Retinal pigment epithelial cell (primary cell): ENCODE measurements at places on chromosomes 16 and 17.

DNA sequence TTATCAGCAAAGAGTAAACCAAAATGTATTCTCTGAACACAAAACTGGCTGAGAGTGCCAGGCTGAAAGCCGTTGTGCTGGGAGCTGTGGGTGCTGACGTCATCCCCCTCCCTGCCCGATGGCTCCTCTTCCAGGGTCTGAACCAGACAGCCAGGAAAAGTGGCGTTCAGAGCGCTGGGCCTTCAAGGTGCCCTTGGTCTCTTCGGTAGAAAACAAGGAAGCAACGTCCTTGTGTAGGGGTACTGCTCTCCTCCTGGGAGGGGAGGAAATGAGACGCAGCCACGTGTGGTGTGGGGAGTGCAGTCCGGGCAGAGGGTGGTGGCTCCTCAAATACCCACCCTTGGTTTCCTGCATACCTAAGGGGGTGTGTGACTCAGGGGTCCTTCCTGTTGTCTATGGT lies 394.7 kb downstream of the SEC14L1 start:
- DNase-seq: no peak

DNA sequence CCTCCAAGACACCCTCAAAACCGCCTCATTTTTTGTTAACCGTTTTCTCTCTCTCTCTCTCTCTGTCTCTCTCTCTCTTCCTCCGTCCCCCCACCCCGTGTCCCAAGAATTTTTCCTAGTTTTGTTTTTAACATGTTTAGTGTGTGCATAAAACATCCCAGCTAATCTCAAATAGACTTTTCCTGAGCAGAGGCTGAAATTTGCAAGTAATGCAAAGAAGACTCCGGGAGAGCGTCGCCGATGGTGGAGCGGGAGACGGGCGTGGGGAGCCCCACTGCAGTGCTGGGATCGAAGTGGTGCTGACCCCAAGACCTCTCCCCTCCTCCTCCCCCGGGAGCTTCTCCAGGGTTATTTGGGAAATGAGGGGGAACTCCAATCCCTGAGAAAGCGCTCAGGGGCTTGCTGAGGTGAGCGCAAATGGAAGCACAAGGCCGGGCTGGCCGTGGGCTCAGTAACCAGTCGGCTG lies 4.7 kb upstream of the DLX4 start:
- DNase-seq: no peak

GRCh38 chr16:84438971-84439696 lies 65.3 kb downstream of the MEAK7 start:
- no peak for DNase-seq

GRCh38 chr17:8125947-8126490 lies 2.1 kb upstream of the HES7 start:
- DNase-seq: no peak

DNA sequence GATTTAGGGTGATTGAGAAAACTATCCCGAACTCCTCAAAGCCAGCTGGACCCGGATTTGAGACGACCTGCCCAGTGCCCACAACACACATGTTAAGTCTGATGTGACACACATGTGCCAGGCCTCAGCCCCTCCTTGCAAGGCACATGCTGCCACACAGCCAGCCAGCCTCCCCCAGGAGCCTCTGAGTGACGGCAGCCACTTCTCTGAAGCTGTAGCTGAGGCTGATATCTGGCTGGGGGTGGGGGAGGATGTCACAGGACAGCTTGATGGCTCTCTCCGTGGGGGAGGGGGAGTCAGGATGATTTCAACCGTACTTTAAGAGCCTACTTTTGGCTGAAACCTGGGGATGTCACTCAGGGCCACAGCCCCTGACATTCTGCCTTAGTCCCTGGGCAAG lies 40.9 kb downstream of the SRCIN1 start:
- DNase-seq: no peak

DNA sequence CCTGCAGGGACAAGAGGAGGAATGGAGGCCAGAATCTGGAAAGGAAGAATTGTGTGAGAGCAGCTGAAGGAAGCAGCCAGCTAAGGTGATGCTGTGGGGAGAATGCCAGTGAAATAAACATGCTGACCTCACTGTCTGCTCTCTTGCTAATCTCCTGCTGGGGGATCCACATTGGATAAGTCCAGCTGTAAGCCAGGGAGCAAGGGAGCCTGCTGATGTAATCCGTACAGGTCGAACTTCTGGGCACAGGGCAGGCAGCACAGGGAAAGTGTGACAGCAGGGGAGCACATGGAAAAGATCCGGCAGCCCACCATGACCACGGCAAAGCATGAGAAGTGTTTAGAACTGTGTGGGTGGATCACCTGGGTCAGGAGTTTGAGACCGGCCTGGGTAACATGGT lies 7.5 kb upstream of the XPO6 start:
- peak; percentile 49 for DNase-seq

- no peak for DNase-seq
Observed at GRCh38 chr17:12646761-12647422, 18.8 kb upstream of the MYOCD start.

GRCh38 chr16:1264345-1265089 lies 8.6 kb downstream of the TPSD1 start:
- no peak for DNase-seq

- DNase-seq: no peak
Observed at GRCh38 chr17:15290605-15291004, 25.5 kb upstream of the PMP22 start.

DNA sequence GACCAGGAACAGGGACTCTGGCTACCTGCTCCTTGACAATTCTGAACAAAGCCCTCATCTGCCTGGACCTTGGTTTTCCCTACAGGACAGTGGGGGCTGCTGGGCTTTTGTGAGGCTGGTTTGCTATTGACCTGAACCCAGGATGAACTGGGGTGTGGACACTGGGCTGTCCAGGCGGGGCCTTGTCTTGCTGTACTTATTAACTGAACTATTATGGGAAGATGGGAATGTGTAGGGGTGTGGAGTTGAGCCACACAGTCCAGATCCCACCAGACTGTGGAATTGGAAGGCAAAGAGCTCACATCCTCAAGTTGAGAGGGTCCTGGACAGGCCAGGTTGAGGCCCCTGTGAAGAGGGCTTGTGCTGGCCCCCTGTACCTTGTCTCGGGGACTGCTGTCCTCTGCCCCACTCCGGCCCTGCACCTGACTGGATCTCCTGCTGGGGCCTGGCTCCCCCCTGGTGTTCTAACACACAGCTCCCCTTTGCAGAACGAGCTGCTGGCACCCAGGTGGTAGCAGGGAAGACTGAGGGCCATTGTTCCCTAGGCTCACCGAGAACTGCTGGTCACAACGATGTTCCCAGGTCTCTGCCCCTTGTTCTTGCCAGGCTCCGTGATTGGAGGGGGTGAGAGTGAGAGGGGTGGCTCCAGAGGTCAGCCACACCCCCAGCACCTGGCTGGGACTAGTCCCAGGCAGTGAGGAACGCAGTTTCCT lies 51.8 kb upstream of the CDC42EP4 start:
- no peak for DNase-seq

GRCh38 chr17:78432226-78433012 lies 54.0 kb downstream of the PGS1 start:
- DNase-seq: no peak

- no peak for DNase-seq
Observed at GRCh38 chr17:80671825-80672110, 127.1 kb downstream of the RPTOR start.

DNA sequence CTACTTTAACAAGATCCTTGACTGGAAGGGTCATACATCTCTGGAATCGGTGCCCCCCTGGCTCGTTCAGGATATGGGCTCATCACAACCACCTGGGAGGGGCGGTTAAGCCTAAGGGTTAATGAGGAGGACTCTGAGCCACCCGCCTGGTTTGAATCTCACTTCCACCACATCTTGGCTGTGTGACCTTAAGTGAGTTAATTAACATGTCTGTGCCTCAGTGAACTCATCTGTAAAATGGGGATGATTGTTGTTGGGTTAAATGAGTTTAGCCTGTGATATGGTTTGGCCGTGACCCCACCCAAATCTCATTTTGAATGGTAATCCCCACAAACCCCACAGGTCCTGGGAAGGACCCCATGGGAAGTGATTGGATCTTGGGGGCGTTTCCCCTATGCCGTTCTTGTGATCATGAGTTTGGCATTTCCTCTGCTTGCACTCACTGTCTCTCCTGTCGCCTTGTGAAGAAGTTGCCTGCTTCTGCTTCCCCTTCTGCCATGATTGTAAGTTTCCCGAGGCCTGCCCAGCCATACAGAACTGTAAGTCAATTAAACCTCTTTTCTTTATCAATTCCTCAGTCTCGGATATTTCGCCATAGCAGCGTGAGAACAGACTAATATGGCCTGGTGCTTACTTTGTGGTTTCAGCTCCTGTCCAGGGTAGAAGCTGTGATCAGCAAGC lies 214.0 kb upstream of the CIBAR2 start:
- DNase-seq: no peak

- no peak for DNase-seq
Observed at GRCh38 chr16:53071748-53072301, 17.0 kb downstream of the CHD9 start.

DNA sequence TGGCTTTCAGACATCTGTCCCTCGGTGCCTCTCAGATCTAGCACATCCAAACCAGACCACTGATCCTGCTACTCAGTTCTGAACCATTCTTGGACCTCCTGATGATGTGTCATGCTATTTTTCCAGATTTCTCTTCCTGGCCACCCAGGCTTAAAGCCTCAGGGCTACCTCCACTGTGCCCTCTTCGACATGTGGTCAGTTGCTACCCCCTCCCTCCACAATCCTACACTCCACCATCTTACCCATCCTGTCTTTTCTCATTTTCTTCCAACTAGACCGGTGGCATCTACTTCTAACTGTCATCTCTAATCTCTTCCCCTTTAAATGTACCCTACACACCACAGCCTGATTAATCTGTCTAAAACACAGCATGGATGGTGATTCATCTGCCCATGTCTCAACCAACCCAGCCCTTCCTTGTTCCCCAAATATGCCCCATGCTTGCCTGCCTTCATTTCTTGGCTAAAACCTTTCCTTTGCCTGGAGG lies 478.6 kb downstream of the SLC39A11 start:
- DNase-seq: no peak

DNA sequence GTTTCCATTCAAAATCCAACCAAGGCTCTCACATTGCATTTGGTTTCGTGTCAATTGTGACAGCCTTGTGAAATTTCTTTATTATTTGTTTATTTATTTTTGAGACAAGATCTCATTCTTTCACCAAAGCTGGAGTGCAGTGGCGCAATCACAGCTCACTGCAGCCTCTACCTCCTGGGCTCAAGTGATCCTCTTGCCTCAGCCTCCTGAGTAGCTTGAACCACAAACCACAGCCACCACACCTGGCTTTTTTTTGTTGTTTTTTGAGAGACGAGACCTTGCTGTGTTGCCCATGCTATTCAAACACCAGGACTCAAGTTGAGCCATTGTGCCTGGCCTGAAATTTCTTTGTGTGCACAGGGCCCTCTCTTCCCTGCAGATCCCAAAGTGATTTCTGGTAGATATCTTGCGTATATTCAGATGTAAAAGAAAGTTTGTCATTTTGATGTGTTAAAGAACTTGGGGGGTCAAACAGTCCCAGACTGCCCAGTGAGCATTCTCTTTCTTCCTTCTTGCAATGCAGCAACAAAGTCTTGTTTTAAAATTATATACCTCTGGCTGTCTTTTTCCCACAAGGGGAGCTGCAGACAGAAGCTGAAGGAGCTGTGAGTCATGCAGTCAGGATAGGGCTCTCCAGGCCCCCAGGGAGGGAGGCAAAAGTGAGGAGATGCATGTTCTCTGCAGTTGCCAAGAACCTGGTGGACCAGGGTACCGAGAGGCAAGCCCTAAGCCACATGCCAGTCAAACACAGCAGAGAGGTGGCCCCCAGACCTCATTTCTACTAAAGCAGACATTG lies 15.5 kb upstream of the USP22 start:
- no peak for DNase-seq

DNA sequence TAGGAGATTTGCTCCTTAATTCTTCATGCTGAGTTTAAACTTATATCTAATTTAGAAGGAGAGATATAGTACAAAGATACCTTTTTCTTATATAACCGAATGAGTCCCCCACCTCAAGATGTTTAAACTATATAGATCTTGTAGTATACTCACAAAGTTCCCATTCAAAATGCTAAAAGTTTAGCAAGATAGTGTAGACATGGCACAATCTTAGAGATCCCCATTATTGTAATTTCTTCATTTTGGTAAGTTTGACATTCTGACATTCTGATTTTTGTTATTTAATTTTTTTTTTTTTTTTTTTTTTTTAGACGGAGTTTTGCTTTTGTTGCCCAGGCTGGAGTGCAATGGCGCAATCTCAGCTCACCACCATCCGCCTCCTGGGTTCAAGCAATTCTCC lies 22.8 kb downstream of the SNTB2 start:
- DNase-seq: no peak

- DNase-seq: no peak
Observed at GRCh38 chr16:64586781-64587180, 535.1 kb downstream of the CDH11 start.

DNA sequence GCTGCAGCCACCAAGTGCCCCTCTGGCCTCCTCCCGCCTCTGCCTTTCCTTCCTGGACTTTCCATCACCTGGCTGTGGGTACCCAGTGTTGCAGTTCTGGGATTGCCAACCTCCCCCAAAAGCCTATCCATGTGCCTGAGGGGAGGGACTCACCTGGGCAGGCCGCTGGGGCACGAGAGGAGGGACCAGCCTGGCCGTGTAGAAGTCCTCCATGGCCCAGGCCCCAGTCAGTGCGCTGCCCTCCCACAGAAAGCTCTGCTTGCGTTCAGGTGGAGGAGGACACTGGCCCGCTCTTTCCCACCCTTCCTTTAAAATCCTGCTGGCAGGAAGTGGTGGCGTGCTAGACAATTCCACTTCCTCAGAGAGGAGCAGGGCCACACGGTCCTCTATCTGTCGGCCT lies 14.2 kb downstream of the SLX4 start:
- DNase-seq: no peak

DNA sequence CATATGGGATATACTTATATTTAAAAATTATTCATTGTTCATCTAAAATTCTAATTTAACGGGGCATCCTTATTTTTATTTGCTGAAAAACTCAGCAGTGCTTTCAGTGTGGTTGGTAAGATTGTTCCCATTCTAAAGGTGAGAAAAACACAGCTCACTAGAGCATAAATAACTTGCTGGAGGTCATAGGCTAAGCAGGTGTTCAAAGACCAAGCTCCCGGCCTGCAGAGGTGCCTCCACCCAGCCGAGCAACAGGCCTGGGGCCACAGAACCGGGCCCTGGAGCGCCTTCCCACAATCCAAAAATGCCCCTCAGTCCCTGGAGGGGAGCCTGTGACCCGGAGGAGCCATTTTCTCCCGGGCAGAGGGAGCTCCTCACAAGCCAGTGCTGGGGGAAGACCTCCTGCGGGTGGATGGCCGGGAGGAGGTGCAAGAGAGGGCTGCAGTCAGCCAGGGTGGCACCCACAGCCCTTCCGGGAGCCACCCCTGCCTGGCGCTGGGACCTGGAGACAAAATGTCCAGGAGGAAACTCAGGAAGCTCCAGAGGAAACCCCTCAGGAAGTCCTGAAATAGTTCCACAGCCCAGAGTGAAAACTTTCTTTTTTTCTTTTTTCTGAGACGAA lies 14.7 kb downstream of the ABR start:
- no peak for DNase-seq
